ENCODE measurements at places on chromosomes 5 and 9.
A peak's percentile ranks its signal among the peaks of the same experiment; 100 is the strongest.

DNA sequence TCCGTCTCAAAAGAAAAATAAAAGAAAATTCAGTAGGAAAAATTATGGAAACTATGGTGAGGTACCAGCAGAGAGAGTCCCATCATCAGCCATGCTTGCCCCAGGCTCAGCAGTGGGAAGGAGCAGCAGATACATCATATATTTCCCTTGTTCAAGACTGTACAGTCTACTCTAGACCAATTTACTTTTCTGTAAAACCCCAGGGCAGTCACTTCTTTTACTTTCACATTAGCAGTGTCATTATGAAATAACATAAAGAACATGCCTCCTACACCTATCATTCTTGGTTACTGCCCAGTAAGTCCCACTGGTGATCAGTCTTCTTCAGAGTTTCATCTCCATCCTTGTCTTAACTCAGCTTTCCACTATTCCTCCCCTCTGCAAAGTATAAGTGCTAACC, 1145.0 kb downstream of the MAT2B start:
- no peak for DNase-seq

DNA sequence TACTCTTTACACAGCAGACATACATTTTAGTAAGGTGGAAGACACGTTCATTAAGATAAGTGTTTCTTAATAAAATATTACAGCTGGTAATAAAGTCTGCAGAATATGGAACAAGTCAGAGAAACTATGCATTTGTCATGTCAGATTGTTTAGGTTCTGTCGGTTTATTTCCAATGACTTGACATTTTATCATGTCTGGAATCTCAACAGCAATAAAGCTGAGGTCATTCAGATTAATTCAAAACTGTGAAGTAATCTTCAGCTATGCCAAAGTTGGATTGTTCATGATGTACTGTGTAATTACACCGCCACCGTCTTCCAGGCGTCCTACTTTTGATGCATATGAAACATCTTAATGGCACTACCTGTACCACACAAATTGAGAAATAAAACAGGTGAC, 1032.6 kb downstream of the CDH12 start:
- no peak for DNase-seq

DNA sequence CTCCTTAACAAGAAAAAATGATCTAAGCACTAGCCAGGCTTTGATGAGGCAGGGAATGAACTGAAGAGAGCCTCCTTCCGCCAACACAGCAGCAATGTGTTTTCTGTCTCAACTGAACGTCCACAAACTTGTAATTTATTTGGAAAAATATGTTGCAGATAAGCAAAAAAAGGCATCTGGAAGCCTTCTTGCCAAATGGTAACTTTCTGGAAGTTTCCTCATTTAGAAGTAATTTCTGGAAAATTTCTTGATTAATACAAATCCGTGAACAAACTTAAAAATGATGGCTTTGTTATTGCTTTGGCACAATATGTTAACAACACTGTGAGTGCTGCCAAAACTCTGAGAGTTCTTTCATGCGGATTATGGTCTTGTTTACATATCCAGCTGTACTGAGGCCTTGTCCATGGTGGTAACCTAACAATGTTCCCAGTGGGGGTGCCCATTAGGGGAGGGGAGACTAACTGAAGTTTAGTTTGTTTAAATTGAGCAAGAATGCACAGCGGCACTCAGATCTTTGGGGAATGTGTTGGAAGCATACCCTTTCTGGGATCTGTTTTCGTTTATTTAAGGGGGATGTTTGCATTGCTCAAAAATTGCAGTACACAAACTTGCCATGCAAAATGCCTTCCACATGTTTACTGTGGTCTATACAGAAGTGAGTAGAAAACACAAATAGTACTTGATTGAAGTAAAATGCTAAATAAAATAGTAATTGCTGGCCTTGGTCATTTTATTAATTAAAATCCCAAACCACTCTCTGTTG, 334.7 kb downstream of the NR2F1-AS1 start:
- DNase-seq: no peak

GRCh38 chr9:37920471-37921167, 16.7 kb upstream of the SLC25A51 start:
- no peak for DNase-seq

- no peak for DNase-seq
These were observed 28.3 kb upstream of the TTLL11 start for GRCh38 chr9:122121391-122121790.

DNA sequence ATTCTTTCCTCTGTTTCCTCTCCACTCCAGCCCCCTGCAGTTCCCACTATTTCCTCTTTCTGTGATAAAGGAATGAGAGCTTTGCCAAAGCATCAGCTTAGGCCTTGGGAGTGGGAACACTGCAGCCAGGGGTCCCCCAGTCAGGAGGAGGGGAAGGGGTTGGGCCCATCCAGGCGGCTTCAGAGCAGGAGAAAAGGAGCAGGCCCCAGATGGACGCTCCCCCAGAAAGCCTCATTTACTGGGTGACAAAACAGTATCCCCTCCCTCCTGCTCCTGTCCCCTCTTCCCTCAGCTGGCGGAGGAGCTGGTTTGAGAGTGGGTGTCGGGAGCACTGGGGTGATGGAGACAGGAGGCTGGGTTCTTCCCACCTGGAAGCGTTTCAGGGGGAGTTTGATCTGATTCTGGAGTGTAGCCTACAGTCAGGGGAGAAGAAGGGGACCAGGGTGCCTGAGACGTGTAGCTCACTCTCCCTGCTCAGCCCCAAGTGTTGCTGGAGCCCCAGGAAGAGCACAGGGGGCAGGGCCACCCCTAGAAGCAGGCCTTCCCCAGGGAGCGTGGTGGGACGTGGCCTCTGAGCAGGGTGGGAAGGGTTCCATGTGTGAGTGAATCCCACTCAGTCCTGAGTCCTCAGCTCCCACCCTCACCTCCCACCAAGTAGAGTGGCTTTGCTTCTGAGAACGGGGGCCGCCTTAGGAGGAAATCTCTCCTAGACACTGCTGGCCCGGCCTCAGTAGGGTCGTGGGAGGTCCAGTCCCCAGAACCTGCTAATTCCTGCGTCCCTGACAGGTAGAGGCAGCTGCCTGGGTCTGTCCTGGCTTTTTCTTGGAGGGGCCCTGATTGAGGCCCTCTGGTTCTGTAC, 173.1 kb downstream of the CACNA1B start:
- no peak for DNase-seq

DNA sequence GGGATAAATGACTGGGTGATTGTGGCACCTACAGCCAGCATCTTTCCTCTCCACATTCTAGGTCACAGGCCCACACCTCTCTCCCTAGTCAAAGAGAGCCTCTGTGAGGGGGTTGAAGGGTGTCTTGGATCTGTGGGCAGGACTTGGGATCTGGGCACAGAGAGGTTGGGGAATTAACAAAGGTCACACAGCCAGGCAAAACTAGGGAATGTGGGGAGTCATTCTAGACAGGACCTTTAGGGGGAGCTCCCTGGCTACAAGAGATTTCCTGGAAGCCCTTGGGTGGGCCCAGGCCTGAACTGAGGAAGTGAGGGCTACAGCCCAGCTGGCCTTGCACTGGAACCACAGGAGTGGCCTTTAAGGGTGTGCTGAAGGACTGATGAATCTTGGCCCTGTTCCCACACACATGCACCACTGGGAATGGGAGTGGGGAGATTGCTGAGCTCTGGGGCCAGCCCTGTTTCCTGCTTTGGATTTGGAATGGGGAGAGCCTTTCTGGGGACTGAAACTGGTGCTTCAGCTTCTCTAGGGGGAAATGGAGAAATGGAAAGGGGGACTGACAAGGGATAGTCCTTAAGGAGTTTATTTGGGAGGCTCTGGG, 12.4 kb upstream of the CXXC5 start:
- DNase-seq: no peak

DNA sequence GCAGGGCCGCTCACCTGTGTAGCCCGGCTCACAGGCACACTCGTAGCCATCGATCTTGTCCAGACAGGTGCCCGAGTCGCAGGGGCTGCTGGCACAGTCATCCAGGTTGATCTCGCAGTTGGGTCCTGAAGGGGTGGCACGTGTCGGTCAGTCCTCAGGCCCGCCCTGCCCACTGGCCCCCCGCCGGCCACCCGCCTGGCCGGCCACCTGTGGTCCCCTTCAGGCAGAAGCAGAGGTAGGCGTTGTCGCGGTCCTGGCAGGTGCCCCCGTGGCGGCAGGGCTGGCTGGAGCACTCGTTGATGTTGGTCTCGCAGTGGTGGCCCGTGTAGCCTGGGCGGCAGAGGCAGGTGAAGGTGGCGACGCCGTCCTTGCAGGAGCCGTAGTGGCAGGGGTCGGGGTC, 30.6 kb downstream of the NOTCH1 start:
- DNase-seq: no peak

- peak; percentile 60 for DNase-seq
These were observed 6.1 kb upstream of the TNIP1 start for GRCh38 chr5:151086905-151087360.

DNA sequence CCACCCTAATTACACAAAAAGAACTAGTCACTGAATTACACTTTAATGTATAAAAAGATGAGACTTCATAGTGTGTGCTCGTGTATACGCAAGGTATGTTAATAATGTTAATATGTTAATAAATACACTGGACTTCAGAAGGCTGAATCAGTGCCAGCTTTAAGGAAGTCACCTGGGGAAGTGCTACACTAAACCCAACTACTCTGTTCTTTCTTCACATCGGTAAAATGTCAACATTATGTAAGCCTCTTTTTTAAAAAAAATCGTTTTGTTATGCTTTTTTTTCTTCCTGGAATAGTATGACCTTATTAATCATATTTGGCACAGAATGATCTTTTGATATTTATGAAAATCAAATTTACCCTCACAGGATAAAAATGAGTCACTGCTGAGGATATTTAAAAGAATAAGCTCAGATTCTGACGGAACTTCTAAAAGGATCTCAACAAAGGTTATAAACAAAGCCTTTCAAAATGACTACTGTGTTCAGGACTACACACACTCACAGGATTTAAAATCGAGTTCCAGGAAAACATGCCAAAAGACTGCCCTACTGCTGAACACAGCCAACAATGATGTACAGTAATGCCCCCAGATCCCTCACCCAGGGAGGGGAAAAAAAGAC, 75.9 kb downstream of the AUH start:
- DNase-seq: no peak

- no peak for DNase-seq
These were observed 167.6 kb upstream of the WWC1 start for GRCh38 chr5:168123631-168124528.

DNA sequence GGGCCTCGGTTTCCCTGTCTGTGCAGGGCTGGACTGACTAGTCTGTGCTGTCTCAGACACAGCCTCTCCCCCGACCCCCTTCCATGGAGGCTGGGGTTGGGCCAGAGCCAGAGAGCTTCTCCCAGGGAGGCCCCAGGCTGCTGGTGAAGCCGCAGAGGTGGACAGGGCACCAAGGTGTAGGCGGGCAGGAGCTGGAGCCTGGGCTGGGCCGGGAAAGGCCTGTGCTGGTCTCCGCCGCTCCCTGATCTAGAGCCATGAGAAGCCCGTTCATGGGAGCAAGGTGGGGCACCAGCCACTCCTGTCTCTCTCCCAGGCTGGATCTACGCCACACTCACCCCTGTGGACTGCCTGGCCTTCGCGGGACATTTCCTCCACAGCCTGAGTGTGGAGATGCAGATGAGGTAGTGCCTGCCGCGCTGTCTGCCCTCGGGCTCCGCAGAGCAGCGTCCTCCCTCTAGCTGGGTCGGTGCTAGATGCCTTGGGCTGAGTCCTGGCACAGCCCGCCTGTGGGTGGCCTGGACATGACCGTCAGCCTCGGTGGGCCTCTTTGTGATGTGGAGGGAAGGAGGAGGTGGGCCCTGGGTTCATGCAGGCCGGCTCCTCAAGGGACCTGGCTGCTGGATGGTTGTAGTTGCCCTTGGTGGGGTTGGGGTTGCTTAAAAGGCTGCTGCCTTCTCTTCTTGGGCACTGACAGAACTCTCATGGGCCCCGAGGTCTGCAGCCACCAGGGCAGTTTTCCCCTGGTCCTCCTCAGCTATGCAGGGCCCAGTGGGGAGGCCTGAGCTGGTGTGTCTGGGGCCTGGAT, 79.4 kb downstream of the PHF2 start:
- DNase-seq: no peak

- no peak for DNase-seq
These were observed 60.3 kb upstream of the EPB41L4A start for GRCh38 chr5:112479418-112479817.

DNA sequence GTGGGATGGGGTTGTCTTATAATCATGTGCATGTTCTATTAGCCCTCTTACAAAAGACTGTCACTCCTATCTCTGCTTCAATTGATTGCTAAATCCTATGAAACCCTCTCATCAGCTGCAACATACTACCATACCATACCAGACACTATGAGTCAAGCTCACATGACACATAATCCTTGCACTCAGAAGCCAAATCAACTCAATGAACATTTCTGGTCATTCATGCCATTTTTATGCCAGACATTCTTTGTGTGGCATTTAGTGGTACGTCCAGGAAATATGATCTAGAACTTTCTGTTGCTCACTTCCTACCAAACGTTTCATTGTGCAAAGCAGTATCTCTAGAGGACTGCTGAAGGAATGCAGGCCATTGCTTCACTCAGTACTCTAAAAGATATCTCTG, 159.2 kb upstream of the GNA14 start:
- no peak for DNase-seq

DNA sequence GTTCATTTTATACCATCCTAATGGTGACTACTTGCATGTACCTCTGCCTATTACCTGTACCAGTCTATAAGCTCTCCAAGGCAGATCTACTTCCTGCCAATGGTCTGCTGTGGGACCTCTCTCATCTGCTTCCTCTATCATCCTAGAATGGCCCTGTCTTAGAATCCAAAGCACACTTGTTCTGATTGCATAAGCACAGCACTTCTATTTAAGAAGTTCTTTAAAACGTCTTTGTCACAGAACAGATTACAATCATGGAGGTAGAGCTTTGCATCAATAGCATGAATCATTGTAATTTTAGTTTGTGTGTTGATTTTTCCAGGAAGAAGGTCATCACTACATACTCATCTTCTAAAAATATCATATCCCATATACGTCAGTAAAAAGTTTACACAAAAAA, 131.8 kb upstream of the ACOT12 start:
- no peak for DNase-seq

GRCh38 chr9:81686614-81687520, 2.5 kb downstream of the TLE1 start:
- DNase-seq: no peak

- DNase-seq: no peak
These were observed 111.3 kb upstream of the NR3C1 start for GRCh38 chr5:143514616-143515335.

DNA sequence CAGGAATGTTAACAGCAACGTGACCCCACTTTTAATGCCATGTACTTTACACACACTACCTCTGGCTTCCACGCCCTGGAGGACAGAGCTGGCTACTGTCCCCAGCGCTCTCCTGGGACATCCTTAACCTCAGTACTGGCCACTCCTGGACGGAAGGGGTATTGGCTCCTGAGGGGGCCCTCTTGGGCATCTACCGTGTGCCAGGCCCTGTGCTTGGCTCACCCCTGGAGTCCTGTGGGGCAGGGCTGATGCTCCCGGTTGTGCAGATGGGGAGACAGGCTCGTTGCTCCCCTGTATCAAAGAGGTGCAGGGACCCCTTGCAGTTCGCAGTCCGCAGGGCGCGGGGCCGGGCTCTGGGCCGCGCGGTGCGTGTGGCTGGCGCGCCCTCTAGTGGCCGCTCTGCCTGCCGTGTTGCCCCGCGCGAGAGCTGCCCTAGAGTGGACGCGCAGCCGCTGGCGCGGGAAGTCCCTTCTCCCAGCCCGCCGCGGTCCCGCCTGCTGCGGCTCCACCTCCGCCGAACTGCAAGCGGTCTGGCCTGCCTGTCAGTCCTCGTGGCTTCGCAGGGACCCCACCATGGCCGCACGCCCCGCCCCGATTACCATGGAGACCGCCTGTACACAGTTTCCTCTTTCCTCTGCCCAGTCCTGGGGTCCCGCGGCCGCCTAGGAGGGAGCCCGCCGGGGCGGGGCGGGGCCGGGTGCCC, at the start of gene WDR38:
Gene WDR38 (plus strand): TSS at position 632 of the 703 bp plus-strand sequence. CDS start 72 bp downstream, outside the sequence.
- DNase-seq: peak; percentile 79
